OCI-LY7 (cell line): ENCODE measurements at places on chromosomes 2 and 18.
A peak's percentile ranks its signal among the peaks of the same experiment; 100 is the strongest.

DNA sequence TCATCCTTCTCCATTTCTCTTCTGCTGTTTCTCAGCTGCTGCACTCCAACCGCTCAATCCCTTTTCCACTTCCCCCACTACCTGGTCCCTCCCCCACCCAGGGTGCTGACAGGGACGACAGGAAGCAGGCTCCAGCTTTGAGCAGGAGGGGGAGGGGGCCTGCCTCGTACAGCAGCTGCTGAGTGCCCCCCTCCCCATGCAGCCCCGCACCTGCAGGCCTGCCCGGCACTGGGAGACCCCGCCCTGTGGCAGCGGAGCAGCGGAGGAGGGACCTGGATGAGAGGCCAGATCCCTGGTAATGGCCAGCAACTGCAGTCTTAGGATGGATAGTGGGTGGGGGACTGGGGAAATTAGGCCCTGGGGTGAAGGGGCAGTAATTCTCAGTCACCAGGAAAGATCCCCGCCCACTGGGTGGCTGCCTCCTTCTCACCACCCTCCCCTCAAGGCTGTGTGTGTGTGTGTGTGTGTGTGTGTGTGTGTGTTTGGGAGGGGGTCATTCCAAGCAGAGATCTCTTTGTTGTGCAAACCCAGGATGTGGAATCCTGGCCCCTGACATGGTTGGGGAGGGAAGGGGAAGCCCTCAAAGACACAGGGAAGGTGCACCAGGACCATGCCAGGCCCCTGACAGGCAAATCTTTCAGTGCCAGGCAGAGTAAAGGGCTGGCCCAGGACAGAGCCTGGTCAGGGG lies 6.8 kb upstream of the CRYBA2 start:
- no peak for DNase-seq

DNA sequence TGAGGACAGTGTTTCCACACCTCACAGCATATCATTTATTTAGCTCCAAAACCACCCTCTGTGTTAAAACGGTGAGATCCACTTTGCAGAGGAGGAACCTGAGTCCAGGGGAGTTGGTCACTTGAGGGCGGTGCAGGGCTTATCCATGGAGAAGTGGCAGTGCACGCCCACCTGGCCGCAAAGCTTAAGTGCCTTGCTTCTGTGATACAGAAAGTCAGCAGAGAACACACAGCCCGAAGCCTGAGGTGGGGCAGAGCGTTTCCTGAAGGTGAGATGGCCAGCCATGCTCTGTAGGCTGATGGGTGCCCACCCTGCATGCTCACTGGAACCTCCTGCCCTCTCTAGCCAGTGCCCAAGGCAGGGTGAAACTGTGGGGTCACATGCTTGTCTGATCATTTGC lies 87.3 kb downstream of the SH3RF3 start:
- no peak for DNase-seq

GRCh38 chr2:219471476-219472371 lies 27.0 kb upstream of the GMPPA start:
- DNase-seq: no peak

DNA sequence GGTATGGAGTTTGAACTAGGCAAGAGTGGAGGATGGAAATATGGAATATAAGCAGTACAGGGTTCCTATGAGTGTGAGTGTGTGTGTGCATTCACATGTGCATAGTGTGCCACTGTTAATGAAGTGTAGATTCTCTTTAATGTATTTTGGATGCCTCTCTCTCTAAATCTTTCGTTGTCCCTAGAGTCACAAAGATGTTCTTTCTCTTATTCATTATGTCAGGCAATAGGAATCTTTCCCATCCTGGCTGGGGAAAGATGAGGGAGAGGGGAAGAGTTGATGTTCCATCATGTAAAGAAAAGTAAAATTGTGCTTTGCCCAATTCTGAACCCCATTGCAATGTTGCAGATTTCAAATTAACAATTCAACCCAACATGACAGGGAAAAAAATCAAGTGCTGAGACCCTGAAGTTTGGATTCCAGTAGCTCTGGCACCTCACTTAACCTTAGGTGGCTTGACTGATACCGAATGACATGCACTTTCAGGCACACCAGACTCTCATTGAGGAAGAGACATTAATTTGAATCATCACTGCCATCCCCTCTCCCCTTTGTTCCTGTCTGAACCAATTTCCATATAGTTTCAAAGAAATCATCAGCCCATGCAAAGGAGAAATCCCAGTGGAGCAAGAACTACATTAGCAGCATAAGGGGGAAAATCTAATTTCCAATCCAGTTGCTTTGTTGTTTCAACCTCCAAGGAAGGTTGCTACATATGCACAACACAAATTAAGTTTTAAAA lies 28.0 kb downstream of the KLF7 start:
- DNase-seq: no peak

GRCh38 chr2:45690231-45690630 lies 38.8 kb downstream of the PRKCE start:
- no peak for DNase-seq

- no peak for DNase-seq
These were observed 119.1 kb downstream of the AQP4 start for GRCh38 chr18:26746398-26746797.

GRCh38 chr2:98086491-98087446 lies at the start of gene VWA3B:
Gene VWA3B, plus strand, starts transcription at chr2:98087167. Its CDS starts 5,926 bp downstream, at chr2:98093093.
- DNase-seq: peak; percentile 70

GRCh38 chr18:12748671-12749070 lies 45.8 kb downstream of the PSMG2 start:
- DNase-seq: no peak
